CD4-positive, CD25-positive, alpha-beta regulatory T cell (primary cell): ENCODE measurements at places on chromosomes 7 and 10. TPM values are rescaled to one million over a fixed set of nuclear protein-coding genes. Genes with fewer than 3 reads are reported as not detected.

The TBRG4 gene
- polyA plus RNA-seq: 42.6 TPM

The ZNF488 gene
- not detected for polyA plus RNA-seq

The IFIT1 gene
- polyA plus RNA-seq: 15.4 TPM

The SPDYE5 gene
- 0.15 TPM for polyA plus RNA-seq

The PRPS1L1 gene
- polyA plus RNA-seq: not detected

The MGAM2 gene
- polyA plus RNA-seq: not detected

The SHTN1 gene
- 0.25 TPM for polyA plus RNA-seq

The PRKCQ gene
- polyA plus RNA-seq: 70.3 TPM

The PAPSS2 gene
- 0.14 TPM for polyA plus RNA-seq

The ELN gene
- not detected for polyA plus RNA-seq

The PILRA gene
- polyA plus RNA-seq: not detected

The PON1 gene
- polyA plus RNA-seq: not detected

The CDNF gene
- polyA plus RNA-seq: 0.32 TPM

The C10orf62 gene
- polyA plus RNA-seq: not detected

The CDK1 gene
- polyA plus RNA-seq: 2.2 TPM

The KIAA1217 gene
- polyA plus RNA-seq: not detected

The PAX4 gene
- not detected for polyA plus RNA-seq
